ENCODE measurements at places on chromosomes 16 and 17.

GRCh38 chr17:75607086-75607485 is 19.5 kb downstream of the MYO15B start:
- peaks cover 8% of the 10 kb centered on the region for H3K4me1 ChIP-seq
- H3K36me3 ChIP-seq = no peaks in the 10 kb centered on the region
- H3K27ac ChIP-seq = no peak overlapping the region

DNA sequence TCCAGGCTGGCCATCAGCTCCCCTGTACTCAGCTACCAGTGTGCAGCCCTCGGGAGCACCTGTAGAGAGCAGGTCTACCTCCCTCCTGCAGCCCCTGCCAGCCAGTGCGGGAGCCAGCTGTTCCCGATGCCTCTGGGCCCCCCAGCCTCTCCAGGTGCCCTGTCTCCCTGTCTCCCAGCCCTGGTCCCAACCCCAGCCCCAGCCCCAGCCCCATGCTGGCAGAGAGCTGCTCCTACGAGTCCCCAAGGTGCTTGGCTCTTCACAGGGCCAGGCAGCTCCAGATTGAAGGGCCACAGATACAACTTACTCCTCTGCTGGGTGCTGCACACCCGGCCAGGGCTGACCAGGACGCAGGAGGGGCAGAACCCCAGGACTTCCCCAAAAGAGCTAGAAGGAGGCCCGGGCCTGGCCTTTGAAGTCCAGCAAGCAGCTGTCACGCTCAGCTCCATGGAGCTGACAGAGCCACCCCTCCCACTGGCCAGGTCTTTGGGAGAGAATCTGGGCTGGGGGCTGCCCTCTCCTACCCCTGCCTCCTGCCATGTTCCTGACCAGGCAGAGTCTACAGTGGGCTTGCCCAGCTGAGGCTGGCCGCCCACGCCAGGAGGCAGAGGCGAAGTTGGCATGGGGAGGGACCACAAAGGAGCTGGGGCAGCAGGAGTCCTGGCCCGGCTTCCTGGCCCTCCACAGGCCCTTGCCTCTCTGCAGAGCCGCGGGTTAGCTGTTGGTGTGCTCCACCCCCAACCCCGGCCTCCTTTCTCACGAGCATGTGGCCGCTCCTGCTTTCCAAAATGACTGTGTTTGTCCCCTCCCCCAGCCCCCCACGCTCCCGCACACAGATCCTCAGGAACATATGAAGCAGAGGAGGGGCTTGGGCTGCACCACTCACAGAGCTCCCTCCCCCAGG is 9.5 kb upstream of the ADAM11 start:
- H3K27ac ChIP-seq = no peak overlapping the region
- no peaks in the 10 kb centered on the region for H3K27me3 ChIP-seq
- H3K36me3 ChIP-seq = peaks cover 40% of the 10 kb centered on the region
- H3K4me3 ChIP-seq = no peak overlapping the region

DNA sequence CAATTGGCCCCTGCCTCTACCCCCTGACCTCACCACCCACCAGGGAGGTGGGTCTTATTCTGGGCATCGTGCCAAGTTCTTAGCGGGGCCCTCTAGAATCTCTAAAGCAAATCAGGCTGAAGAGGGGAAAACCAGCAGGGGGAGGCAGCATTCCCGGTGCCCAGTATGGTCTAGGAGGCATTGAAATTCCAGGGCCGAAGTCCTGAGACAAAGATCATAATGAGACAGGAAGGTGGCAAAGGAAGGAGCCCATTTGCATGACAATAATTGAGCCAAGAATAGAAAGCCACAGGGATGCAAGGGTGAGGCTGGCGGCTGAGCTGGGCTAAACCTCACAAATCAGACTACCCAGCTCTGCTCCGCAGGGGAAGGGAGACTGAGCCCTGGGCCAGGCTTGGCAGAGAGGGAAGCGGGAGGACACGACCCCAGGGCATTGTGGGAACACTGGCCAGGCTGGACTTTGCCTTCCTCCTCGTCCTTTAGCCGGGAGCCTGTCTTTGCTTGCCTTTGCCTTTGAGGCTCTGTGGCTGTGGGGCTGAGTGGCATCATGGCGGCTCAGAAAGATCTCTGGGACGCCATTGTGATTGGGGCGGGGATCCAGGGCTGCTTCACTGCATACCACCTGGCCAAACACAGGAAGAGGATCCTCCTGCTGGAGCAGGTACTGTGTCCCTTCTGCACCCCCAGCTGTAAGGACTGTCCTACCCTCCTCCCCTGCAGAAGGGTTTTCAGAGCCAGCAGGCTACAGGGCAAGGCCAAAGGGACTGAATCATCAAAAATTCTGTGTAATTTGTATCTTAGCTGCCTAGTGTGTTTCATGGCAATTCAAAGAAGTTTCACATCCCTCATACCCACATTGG is at the start of gene PIPOX:
TSS of gene PIPOX (plus strand) at position 463 of the 860 bp plus-strand sequence. CDS start at position 548, 85 bp downstream.
- no peak within 1 kb of the TSS for H3K4me3 ChIP-seq
- H3K27me3 ChIP-seq = no peaks in the 10 kb centered on the region
- peak; percentile 90 for ATAC-seq
- peaks cover 35% of the 10 kb centered on the region for H3K4me1 ChIP-seq
- H3K36me3 ChIP-seq = no peaks in the 10 kb centered on the region

- no peaks in the 10 kb centered on the region for H3K27me3 ChIP-seq
- H3K4me3 ChIP-seq = peak within 1 kb of the TSS; percentile 94
- peak; percentile 93 for ATAC-seq
These were observed at the start of gene PIP4K2B for GRCh38 chr17:38799501-38800236. Gene PIP4K2B, minus strand, starts transcription at chr17:38799556. Its CDS starts 132 bp downstream, at chr17:38799424.

DNA sequence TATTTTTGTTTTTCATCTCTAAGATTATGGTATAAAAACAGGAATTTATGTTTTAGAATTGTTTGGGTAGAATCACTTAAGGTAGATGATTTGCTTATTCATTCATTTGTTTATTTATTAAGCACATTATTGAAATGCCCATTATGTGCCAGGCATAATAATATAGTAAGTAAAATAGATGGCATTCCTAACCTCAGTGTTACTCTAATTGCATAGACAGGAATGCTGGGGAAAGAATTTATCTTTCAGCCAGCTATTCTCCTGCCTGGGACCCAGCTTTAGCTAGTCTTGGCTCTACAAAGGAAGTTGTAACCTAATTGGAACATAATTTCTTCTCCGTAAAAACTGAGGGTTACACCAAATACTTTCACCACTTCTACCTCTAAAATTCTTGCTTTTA is 44.6 kb downstream of the NFAT5 start:
- H3K36me3 ChIP-seq = peaks cover 14% of the 10 kb centered on the region
- H3K27ac ChIP-seq = no peak overlapping the region
- peaks cover 44% of the 10 kb centered on the region for H3K4me1 ChIP-seq
- no peak for ATAC-seq
- no peaks in the 10 kb centered on the region for H3K27me3 ChIP-seq

DNA sequence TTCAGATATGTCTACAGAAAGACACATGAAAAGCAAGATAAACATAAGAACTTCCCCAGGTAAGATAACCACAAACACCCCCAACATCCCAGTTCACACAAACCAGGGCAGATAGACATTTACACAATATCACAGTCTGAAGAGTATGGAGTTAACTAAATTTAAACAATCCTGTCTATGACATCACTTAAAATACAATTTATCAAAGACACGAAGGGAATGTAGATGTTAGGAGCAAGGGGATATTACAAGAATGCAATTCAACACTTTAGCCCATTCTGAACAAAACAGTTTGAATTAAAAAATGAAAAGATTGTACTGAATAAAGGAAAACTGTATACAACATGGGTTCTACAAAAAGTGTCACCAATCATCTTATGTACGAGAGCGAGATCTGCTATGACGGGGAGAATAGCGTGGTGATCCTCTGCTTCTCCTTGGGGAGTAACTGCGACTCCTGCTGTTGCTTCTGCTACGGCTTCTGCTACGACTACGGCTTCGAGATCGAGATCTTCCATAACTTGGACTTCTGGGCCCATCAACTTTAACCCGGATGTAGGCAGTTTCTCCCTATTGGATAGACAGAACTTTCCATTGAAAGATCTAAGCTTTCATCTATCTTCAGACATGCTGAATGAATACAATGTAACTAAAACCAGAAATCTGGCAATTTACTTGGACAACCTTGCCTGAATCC is 1.9 kb downstream of the SRSF1 start:
- peaks cover 51% of the 10 kb centered on the region for H3K4me1 ChIP-seq
- peak overlapping the region; percentile 98 for H3K4me3 ChIP-seq
- H3K27ac ChIP-seq = peak overlapping the region; percentile 99
- peaks cover 47% of the 10 kb centered on the region for H3K36me3 ChIP-seq
- no peak for ATAC-seq

GRCh38 chr17:35515027-35515426 is 22.5 kb downstream of the SLFN12L start:
- ATAC-seq = no peak
- peaks cover 47% of the 10 kb centered on the region for H3K27me3 ChIP-seq
- H3K4me3 ChIP-seq = no peak overlapping the region
- no peak overlapping the region for H3K27ac ChIP-seq
- no peaks in the 10 kb centered on the region for H3K4me1 ChIP-seq

GRCh38 chr17:13581925-13582324 is 19.8 kb downstream of the HS3ST3A1 start:
- ATAC-seq = no peak
- peaks cover 23% of the 10 kb centered on the region for H3K27me3 ChIP-seq
- no peak overlapping the region for H3K4me3 ChIP-seq
- no peaks in the 10 kb centered on the region for H3K36me3 ChIP-seq
- no peaks in the 10 kb centered on the region for H3K4me1 ChIP-seq

GRCh38 chr16:84093879-84094270 is 22.9 kb downstream of the MBTPS1 start:
- peaks cover 82% of the 10 kb centered on the region for H3K36me3 ChIP-seq
- no peak overlapping the region for H3K27ac ChIP-seq
- H3K27me3 ChIP-seq = no peaks in the 10 kb centered on the region
- H3K4me3 ChIP-seq = no peak overlapping the region
- ATAC-seq = no peak

- no peak overlapping the region for H3K4me3 ChIP-seq
- peaks cover 27% of the 10 kb centered on the region for H3K27me3 ChIP-seq
- H3K4me1 ChIP-seq = peaks cover 39% of the 10 kb centered on the region
- H3K36me3 ChIP-seq = no peaks in the 10 kb centered on the region
- peak overlapping the region; percentile 71 for H3K27ac ChIP-seq
These were observed 46.5 kb downstream of the ARHGAP27 start for GRCh38 chr17:45386178-45386577.

GRCh38 chr16:88444826-88445582 is 8.1 kb upstream of the ZFPM1 start:
- H3K4me3 ChIP-seq = no peak overlapping the region
- H3K27ac ChIP-seq = no peak overlapping the region
- ATAC-seq = no peak
- no peaks in the 10 kb centered on the region for H3K36me3 ChIP-seq
- no peaks in the 10 kb centered on the region for H3K27me3 ChIP-seq
- peaks cover 32% of the 10 kb centered on the region for H3K4me1 ChIP-seq

GRCh38 chr16:74747716-74748615 is 26.7 kb downstream of the FA2H start:
- H3K27ac ChIP-seq = no peak overlapping the region
- H3K36me3 ChIP-seq = no peaks in the 10 kb centered on the region
- no peaks in the 10 kb centered on the region for H3K27me3 ChIP-seq
- H3K4me3 ChIP-seq = no peak overlapping the region
- no peaks in the 10 kb centered on the region for H3K4me1 ChIP-seq
- ATAC-seq = no peak

- no peak for ATAC-seq
- H3K27ac ChIP-seq = no peak overlapping the region
- H3K27me3 ChIP-seq = no peaks in the 10 kb centered on the region
- no peak overlapping the region for H3K4me3 ChIP-seq
- H3K36me3 ChIP-seq = no peaks in the 10 kb centered on the region
These were observed 79.5 kb downstream of the PMP22 start for GRCh38 chr17:15185625-15185991.

- H3K27me3 ChIP-seq = peaks cover 29% of the 10 kb centered on the region
- no peak overlapping the region for H3K4me3 ChIP-seq
- H3K36me3 ChIP-seq = no peaks in the 10 kb centered on the region
- no peak overlapping the region for H3K27ac ChIP-seq
These were observed 86.1 kb upstream of the HSBP1 start for GRCh38 chr16:83721676-83722075.

DNA sequence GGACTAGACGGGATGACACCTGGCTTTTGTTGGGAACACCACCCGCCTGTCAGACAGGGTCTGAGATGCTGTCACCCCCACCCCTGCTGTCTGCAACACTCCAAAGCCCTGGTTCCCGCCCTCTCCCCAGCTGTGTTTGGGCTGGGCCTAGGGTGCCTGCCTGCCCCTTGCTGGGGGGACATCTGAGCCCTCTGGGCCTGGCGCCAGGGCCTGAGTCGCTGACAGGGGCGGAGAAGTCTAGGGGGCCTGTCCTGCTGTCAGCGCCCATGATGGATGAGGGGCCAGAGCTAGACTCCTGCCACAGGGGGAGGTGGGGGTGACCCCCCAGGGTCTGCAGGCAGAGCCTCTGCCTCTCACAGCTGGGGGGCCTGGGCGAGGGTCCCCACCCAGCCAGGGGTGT is 7.6 kb upstream of the PKMYT1 start:
- peak; percentile 13 for ATAC-seq
- H3K4me3 ChIP-seq = no peak overlapping the region
- H3K36me3 ChIP-seq = no peaks in the 10 kb centered on the region
- H3K27me3 ChIP-seq = peaks cover 63% of the 10 kb centered on the region
- no peak overlapping the region for H3K27ac ChIP-seq
- peaks cover 10% of the 10 kb centered on the region for H3K4me1 ChIP-seq
